Mucosa of descending colon (tissue), 3 donors: ENCODE measurements at places on chromosomes 5 and 9. TPM values are rescaled to one million over a fixed set of nuclear protein-coding genes. Genes with fewer than 3 reads are reported as not detected.

DNA sequence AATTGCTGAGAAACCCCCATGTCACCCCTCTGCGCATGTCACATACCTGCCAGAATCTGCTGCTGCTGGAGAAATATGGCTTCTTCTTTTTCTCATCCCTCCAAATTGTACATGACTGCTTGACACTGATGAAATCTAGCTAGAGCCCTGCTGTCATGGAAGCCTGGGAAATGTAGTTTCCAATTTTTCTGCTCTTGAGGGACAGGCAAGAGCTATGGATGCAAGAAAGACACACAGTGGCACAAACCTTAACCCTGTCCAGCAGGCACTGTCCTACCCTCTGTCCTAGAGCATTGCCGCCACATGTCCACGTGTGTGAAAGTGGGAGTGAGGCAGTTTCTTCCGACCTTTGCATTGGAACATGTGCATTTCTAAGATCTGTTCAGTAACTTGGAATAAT, 255.5 kb upstream of the SEMA6A start:
- DNase-seq: no peak

DNA sequence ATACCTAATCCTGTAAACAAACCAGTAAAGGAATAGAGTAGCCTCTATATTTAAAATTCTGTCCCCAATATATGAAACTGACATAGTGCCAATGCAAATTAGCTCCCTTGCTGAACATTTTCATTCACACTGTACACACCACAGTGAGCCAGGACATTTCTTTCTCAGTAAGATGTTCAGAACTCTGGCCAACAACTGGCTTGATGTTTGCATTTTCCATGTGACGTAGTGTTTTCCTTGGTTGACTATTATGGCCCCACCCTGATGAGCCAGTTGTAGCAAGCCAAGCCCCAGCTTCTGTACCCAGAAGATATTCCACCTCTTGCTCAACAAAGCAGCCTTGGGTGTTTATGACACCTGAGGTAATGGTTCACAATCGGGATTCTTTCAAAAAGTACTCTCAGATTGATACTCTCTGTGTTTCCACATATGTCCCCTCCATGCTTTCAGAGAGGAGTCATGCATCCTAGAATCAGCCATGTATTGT, 17.7 kb upstream of the ANXA1 start:
- DNase-seq: no peak

DNA sequence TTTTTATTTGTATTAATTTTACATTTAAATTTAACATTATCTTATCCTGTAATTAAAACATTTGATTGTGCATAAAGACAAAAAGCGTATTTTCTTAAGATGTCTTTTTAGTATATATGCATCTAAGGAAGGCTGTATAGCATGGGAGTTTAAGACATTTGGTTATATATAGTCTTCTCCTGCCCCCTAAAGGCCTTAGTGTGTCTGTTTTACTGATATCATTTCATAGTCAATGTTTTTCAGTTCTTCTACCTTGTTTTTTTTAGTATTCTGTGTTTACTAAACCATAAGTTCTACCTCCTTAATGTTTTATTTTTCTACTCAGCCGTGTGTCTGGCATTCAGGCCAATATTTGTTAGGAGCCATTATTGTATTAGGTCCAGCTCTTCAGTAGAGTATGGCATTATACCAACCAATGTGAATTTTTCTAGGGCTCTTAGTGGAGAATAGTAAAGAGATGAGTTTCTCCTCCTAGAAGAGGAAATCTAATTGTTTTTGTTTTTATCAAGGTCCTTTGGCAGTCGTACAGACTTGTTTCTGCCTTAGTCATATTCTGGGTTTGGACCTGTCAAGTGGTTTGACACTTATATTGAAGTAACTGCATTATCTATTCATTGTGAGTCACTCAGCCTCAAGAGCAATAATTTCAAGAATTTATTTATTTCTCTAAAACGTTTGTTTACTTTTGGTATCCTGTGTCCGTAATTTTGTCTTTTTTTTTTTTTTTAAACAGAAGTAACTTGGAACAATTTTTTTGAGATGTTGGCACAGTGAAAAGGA, 74.8 kb downstream of the SLF1 start:
- no peak for DNase-seq

GRCh38 chr5:109062664-109063063, 315.0 kb downstream of the FER start:
- DNase-seq: no peak

DNA sequence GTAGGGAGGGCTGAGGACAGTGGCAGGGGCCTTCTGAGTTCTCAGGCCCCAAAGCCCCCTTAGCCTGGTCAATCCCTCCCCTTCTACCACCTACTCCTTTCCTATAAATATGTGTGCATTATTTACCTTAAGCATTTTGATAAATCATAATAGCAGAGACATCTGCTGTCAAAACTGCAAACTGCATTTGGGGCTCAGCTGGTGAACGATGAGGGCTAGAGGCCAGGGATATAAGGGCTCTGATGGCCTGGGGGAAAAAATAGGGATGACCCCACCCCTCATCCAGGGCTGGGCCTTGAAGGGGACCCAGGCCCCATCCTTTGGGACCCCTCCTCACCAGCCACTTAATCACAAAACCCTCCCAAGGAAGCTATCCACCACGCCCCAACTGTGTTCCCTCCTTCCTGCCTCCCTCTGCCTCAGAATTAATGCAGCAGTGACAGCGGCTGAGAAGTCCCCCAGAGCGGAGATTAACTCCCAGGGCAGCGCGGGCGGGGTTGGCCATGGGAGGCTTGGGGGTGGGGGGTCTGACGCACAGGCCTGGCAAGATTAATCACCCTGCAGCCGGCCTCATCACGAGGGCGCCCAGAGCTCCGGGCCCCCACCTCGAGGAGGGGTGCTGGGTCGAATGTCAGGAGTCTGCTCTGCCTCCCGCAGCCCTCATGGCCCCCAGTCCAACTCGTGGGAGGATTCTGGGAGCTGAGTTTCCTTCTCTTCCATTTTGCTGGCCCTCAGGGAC, 42.1 kb downstream of the CXXC5 start:
- DNase-seq: no peak

- no peak for DNase-seq
Observed at GRCh38 chr5:148228392-148228984, 9.8 kb upstream of the MARCOL start.

DNA sequence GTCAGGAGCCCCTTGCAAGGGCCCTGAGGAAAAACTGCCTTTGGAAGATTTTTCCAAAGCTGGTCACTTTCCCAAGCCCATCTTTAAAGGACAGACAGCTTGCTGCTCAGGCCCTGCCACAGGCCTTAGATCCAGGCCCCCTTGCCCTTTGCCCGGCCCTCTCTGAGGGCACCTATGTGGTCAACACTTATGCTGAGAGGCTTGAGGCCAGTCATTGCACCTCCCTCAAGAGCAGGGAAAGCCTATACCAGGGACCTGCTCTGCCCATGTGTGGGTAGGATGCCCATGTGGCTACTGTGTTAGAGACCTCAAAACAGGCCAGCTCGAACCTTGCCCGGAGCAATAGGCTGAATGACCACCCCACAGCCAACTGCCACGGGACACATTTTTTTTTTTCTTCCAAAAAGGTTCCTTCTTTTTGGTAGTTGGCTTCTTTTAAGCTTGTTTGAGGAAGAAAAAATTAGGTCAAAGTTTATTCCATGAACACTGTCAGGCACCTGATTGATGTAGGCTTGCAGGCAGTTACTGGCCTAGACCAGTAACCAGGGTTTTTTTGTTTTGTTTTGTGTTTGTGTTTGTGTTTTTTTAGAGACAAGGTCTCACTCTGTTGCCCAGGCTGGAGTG, 3.8 kb downstream of the TCF7 start:
- no peak for DNase-seq

OLFML2A gene
- 2.8 TPM for total RNA-seq

FABP6 gene
- not detected for total RNA-seq
